ENCODE measurements at places on chromosomes 6 and 20.
A peak's percentile ranks its signal among the peaks of the same experiment; 100 is the strongest.

DNA sequence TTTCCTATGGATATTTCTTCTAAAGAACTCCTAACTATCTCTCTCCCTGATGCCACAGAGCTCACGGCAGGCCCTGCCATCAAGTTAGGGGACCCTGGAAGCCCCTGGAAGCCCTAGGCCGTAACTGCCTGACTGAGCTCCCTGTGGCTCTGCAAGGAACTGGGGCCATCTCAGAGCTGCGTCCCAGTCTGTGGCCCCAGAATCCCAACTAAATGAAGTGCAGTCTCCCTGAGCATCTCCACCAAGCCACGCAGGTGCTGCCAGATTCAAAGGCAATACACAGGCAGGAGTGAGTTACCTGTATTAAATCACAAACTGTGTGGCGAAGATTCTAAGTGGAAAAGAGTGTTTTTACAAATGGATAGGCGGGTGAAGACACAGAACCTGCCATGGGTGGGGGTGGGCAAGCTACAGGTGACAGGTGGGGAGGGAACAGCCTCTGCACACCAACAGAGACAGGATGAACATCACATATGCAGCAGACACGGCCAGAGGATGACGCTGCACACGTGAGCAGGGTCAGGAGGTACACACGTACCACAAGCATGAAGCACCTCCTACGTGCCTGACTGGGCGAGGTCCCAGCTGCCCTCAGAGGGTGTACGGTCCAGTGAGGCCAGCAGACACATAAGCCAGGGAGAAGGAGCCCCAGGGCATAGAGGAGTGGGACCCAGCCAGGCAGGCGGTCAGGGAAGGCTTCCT, 358.5 kb downstream of the ZFAND3 start:
- no peak for DNase-seq

GRCh38 chr6:31400467-31401289, 2.7 kb upstream of the MICA start:
- DNase-seq, result peak; percentile 70

- DNase-seq, result no peak
These were observed 97.8 kb downstream of the JARID2 start for GRCh38 chr6:15343490-15344191.

DNA sequence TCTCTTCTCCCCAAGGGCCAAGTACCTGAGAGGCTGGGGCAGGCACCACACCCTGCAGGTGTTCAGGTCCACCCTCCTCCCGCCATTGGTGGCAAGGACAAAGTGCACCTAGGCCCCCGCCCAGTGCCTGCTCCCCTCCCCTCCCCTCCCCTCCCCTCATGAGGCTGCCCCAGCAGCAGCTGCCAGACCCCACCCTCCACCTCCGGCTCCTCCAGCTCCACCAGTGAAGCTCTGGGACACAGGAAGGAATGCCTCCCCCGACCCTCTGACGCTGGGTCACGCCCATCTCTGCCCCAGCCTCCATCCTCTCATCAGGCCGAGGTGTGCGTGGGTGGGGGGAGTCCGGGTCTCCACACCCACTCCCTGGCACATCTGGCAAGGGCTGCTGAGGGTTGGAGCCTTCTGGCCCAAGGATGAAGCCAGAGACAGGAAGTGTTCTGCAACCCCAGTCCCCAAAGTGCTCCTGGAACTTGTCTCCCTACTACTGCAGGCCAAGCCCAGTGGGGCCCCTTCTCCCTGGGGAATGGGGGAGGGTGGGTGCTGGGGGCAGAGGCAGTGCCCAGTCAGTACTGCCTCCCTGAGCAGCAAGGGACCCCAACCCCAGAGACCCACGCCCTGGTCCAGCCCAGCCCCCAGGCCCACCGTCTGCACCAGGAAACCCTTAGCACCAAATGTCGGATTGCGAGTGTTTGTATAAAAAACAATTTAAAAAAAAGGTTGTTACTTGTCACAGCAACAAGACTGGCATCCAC, 1.6 kb upstream of the UCKL1 start:
- DNase-seq, result peak; percentile 63

- DNase-seq, result no peak
These were observed 20.3 kb downstream of the MUCL3 start for GRCh38 chr6:30960907-30961673.
